Fibroblast of the conjunctiva (primary cell): ENCODE measurements at places on chromosomes 4 and X.
A peak's percentile ranks its signal among the peaks of the same experiment; 100 is the strongest.

DNA sequence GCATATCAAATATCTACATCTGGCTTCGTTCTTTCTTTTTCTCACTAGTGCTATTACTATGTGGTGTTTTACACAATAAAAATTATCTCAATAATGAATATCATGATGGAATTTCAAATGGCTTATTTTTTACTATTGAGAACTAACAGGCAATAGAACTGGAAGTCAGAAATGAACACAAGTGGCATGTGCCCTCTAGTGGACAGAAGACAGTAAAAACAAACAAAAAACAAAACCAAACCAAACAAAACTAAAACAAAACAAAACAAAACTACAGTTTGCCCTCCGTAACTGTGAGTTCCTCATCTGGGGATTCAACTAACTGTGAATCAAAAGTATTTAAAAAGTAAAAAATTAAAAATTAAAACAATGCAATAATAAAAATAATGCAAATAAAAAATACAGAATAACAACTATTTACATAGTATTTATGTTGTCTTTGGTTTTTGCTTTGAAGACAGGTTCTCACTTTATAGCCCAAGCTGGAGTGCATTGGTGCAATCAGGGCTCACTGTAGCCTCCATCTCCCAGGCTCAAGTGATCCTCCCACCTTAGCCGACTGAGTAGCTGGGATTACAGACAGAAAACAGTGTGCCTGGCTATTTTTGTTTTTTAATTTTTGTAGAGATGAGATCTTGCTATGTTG, 195.6 kb upstream of the TACR3 start:
- peak; percentile 13 for DNase-seq

- no peak for DNase-seq
These were observed at the start of gene GALNT7 for GRCh38 chr4:173168396-173169177. GALNT7 (plus strand) TSS chr4:173168811; CDS start chr4:173168836, 25 bp downstream.

- no peak for DNase-seq
These were observed 17.3 kb downstream of the KDM6A start for GRCh38 chrX:44890247-44890646.

- DNase-seq = no peak
These were observed 101.3 kb upstream of the BANK1 start for GRCh38 chr4:101689220-101689619.

DNA sequence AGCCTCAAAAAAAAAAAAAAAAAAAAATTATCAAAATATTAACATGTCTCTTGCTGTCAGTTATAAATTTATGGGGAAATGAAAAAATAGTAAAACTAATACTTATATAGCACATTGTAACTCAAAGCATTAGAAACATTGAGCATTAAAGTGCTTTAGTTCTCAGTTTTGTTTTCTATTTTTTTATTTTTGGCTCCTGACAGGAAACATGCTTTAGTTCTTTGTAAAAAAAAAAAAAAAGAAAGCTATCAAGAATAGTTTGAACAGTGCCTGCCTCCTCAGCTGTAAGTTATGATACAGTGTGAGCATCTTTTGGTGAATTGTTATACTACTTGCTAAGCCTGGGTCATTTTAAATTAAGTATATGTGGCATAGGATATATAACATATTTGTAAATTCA, 5.1 kb upstream of the CENPC start:
- DNase-seq = no peak

- DNase-seq = no peak
These were observed 807 bp downstream of the SEL1L3 start for GRCh38 chr4:25861951-25862410.

GRCh38 chrX:46755671-46756070, 3.2 kb downstream of the SLC9A7 start:
- DNase-seq = no peak

DNA sequence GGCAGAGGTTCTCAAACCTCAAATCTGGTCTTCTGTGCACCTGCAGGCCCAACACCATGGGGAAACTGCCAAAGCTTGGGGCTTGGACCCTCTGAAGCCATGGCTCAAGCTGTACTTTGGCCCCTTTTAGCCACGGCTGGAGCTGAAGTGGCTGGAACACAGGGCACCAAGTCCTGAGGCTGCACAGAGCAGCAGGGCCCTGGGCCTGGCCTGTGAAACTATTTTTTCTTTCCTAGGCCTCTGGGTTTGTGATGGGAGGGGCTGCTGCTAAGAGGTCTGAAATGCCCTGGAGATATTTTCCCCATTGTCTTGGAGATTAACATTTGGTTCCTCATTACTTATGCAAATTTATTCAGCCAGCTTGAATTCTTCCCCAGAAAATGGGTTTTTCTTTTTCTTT, 18.3 kb upstream of the PI4K2B start:
- DNase-seq = no peak

DNA sequence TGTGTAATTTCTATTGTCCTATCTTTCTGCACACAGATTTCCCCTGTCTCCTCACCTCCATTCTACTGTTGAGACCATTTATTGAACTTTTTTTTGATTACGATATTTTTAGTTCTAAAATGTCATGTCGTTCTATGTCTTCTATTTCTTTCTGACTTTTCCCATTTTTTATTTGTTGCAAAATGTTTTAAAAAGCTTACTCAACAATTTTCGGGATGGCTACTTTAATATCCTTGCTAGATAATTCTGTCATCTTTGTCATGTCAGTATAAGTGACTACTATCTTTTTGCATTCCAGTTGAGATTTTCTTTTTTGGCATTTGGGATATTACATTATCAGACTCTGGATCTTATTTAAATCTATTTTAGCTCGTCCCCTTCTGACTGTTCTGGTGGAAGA, 7.5 kb upstream of the DMD start:
- no peak for DNase-seq

DNA sequence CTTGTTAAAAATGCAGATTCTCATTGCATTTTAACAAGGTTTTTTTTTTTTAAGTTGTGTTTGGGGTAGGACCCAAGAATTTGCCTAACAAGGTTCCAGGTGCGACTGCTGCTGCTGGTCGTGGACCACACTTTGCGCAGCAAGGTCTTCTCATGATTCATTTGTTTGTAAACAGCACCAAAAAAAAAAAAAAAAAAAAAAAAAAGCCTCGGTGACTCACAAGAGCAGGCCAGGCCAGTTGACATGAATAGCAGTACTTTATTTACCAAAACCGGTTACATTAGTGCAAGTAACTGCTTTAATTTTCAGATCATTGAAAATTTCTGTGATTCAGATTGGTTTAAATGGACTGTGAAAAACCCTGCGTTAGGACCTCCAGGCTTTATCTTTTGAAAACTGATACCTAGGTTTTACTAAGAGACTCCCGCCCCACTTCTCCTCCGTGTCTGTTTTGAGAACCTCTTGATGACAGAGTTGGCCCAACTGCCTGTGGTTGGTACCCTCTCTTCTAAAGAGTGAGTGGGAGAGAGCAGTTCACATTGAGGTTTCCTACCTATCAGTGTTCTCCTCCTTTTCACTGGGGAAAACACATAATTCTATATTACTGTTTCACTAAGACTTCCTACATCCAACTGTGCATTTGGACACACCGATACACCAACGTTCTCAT, 86.2 kb downstream of the PHEX start:
- no peak for DNase-seq

- DNase-seq = no peak
These were observed 146.9 kb downstream of the DCHS2 start for GRCh38 chr4:154344686-154345085.

DNA sequence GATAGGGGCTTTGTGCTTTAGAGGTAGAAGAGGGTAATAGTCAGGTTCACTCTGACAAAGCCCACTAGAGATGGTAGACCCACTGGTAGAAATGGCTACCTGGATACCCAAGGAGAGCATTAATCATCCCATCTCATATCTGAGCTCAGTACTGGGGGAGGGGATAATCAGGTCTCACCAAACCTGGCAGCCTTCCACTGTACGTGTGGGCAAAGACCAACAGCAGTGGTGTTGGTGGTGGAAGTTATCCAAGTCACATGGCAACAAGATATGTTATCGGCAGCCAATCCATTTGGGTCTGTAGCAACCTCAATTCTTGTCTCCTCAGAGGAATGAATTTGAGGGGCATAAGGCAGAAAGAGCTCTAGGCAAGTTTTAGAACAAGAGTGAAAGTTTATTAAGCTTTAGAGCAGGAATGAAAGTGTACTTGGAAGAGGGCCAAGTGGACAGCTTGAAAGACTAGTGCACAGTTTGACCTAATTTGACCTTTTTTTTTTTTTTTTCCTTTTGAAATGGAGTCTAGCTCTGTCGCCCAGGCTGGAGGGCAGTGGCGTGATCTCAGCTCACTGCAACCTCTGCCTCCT, 67.0 kb upstream of the CXCL13 start:
- DNase-seq = peak; percentile 43

DNA sequence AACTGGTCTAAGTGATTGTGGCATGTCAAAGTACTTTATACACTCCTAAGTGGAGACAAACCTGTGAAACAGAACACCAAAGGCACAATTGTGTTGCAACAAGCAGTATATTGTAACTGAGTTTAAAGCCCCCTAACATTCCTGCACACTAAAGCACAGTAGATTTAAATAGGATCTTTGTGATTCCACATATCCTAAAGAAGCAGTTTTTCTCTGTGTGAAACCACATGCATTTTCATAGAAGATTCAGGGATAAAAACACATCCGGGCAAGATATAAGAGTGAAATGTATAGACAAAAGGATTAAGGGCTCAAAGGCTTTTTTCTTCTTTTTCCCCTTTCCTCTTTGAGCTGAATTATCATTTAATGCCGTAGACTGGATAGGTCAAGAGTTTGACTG, 82.2 kb downstream of the ANK2 start:
- DNase-seq = no peak

DNA sequence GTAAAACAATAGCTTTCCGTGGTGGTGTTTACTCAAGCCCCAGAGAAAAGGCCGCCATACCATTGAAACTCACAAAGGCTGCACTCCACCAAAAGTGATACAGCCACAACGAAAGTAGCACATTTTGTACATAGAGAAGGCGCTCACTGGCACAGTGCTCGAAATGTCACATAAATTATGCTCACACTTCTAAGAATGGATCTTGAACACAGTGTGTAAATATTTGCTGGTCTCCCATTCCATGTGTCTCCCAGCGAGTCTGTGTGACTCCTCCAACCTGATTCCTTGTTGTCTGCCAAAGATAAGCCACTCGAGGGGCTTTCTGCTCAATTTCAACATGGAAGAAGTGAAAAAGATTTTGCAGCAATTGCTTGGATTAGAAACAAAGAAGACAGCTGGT, 234.0 kb upstream of the VCX3A start:
- DNase-seq = no peak

DNA sequence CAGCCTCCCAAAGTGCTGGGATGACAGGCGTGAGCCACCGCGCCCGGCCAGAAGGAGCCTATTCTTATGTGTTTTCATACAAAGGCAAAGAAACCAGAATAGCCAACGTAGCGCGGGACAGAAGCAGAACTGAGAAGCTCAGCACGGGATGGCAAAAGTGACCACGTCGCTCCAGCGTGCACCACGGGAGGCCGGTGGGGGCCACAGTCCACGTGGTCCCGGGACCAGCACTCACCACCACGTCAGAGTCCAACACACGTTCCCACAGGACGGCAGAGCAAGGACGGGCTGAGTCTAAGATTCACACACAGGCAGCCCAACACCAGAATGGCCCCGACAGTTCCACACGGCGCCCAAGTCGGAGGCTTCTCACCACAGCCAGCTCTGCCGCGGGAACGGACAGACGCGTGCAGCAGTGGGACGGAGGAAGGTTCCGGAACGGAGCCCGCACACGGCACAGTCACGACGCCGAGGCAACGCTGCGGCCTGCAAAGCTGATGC, 18.8 kb upstream of the GTPBP6 start:
- no peak for DNase-seq

GRCh38 chr4:69731847-69732246, 28.6 kb downstream of the SULT1B1 start:
- DNase-seq = no peak

DNA sequence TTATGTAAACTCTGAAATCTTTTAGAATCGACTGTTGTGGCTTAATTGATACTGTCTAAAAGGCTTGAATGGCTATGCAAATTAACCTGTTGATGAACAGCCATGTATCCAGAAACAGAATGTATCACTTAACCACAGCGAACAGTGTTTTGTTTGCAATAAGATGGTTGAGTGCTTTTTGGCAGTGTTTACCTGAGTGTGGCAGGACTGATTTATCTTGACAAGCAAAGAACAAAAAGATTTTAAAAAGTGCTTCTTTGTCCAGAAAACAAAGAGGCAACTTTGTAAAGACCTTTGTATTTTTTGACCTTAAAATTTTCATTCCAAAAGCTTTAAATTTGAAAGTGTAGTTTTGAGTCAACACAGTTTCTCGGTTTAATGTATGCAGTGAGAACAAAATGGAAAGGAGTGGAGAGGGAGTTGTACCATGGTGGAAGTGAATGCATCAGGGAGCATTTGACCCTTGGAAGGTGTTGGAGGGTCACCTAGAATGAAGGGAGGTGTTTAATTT, 18.0 kb downstream of the ARHGAP10 start:
- no peak for DNase-seq

GRCh38 chr4:125231661-125232060, 83.1 kb upstream of the FAT4 start:
- no peak for DNase-seq

DNA sequence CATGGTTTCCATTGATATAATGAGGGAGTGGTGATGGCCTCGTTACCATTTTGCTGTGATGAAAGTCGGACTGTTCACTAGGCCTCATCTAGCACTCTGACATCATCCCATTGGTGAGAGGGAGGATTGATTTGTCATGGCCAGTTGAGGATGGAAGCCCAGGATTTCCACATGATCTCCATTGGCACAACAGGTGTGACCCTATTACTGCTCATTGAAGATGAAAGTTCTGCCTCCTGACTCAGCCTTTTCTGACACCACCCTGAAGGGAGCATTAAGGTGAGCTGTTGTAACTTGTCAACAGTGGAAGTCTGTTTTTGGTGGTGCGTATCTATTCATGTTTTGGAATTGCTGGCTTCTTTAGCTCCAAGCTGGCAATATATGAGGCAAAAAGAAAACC, 144.2 kb downstream of the PABPC4L start:
- DNase-seq = no peak

DNA sequence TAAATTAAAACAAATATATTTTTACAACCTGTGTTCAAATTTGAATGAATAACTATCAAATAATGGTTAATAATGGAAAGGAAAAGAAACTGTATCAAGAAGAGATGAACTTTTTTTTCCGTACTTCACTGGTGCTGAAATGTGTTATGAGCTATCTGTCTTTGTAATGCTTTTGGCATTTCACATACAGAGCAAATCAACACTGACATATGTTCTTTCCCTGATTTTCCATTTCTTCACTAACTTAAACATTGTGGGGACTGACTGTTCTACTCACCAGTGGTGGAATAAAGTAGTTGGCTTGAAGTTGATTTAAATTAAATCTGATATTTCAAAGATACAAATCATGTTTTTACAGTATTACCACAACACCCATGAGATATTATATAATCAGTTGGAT, 304.0 kb upstream of the BMP3 start:
- DNase-seq = no peak

DNA sequence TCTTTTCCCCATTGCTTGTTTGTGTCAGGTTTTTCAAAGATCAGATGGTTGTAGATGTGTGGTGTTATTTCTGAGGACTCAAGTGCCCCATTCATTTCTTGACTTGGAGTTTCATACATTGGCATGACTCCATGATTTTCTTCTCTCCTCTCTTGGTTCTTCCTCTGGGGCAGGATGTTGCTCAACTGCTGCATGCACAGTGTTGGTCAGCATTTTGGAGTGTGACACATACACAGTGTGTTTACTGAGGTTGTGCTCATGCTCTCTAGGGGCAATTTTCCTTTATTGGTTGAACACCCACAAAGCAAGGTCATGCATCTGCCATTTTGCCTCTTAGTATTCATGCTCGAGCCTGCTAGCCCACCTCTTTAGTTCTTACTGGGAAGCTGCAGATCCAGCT, 1993.8 kb downstream of the ARAP2 start:
- DNase-seq = peak; percentile 23

- no peak for DNase-seq
These were observed 3.3 kb downstream of the SETD7 start for GRCh38 chr4:139552517-139553307.
